ENCODE measurements at places on chromosomes 5 and 9.

GRCh38 chr9:129073404-129073803 is 7.5 kb upstream of the DOLPP1 start:
- no peak for DNase-seq

GRCh38 chr5:61600945-61601511 is 269.0 kb downstream of the ZSWIM6 start:
- DNase-seq, result no peak

- DNase-seq, result no peak
These were observed 12.0 kb downstream of the URM1 start for GRCh38 chr9:128383007-128383753.

- DNase-seq, result no peak
These were observed 49.6 kb upstream of the CTXN3 start for GRCh38 chr5:127599320-127599719.

GRCh38 chr5:91140657-91141056 is 242.5 kb downstream of the ARRDC3 start:
- DNase-seq, result no peak

DNA sequence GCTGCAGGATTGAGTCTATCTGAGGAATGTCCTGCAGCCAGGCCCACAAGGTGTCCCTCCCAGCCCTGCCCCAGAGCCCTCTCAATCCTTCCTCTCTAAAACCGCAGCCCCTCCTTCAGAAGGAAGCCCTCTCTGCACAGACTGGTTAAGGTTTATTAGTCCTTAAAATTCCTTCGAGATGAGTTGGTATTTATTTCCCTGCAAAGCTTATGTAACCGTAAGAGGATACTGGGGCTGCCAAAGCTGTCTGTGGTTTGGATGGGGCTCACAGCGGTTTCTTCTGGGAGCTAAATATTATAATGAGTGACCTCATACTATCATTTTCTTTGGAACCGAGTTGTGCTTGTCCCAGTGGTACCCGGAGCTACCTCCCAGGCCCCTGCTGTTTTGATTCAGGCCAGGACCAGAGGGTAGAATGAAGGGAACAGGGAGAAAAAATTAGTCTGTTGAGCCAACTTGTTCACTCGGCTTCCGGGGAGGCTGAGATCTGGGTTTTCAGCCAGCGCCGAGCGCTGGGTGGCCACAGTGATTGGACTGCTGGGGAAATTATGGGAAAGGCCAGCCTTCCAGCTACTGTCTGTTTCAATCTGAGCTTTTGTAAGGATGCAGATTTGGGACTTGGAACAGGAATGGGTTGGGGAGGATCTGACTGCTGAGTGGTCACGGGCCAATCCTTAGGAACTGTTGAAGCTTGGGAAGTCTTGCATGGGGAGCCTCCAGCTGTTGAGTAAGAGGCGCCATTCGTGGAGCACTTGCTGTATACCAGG is 107.5 kb downstream of the NDFIP1 start:
- DNase-seq, result no peak

- DNase-seq, result no peak
These were observed 2.5 kb upstream of the NME5 start for GRCh38 chr5:138141734-138142133.

DNA sequence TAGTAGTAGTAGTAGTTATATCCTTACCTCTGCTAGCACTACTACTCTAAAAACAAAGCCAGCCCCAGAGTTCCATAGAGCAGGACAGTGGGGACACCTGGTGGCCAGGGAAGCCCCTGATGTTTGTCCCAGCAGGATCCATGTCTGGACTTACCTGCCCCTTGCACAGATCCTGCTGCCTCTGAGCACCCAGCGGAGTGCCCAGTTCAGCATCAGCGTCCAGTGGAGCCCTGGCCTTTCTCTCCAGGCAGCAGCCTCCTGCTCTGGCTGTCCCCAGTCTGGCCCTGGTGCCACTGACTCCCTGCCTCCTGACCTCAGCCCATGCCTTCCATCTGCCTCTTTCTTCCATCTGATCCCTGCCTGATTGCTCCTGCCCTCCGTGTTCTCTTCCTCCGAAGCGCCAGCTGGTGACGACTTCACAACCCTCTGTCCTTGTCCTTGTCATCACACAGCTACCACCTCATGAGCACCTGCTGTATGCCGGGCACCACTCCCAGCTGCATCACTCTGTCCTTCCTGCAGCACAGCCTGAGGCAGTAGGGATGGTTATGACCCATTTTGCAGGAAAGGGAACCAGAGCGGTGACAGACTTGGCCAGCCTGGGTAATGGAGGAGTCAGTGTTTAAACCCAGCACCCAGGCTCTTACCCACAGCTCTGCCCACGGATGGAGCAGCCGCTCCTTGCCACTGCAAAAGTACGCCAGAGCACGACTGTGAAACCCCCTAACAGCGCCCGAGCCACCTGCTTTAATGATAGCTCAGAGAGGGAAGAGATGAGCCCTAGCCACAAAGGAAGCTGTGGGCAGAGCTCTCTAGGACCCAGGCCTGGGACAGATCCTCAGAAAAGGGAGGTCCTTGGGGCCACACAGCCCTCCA is 11.5 kb downstream of the SARDH start:
- DNase-seq, result peak; percentile 67

DNA sequence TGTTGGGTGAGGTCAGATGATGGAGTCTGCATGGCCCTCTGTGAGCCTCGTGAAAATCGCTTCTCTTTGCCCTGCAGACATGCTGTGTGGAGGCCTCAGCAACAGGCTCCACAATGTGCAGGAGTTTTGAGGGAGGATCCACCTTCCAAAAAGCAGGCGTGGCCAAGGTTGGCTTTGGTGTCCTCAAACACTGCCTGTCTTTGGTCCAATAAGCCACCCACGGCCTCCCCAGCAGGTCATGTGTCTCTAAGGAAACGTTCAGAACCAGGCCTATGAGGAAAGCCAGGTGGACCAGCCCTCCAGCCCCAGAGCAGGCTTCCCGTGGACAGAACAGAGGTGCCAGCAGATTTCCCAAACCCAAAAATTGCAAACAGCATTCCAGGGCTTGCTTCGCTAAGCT is 340.7 kb upstream of the IRX2 start:
- DNase-seq, result no peak

DNA sequence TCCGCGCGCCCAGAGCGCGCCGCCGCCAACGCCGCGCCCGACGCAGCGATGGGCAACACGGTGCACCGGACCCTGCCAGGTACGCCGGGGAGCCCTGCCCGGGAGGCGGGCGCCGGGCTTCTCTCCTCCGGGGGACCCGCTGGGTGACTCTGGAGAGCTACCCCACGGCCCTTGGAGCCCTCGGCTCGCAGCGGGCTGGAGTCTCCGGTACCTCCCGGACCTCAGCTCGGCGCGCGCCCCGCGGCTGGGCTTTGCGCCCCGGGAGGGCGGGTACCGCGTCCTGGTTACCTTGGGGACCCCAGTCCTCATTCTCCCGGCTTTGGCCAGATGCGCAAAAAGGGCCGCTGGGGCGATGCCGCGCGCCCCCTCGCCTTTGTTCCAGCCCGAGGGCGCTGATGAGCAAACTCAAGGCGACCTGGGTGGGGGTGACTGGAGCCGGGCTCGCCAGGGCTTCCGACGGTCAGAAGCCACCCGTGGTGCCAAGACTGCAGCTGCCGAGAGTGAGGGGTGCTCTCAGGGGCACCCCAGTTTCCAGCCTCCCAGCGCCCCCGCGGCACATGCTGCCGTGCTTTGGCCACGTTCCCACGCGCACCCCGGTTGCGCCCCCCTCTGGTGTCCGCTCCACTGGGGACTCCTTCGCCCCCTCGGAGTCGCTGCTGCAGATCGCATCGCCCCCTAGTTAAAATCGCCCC is 442 bp downstream of the NEURL1B start:
- DNase-seq, result no peak

- DNase-seq, result no peak
These were observed 173.2 kb upstream of the CDH10 start for GRCh38 chr5:24817966-24818365.

DNA sequence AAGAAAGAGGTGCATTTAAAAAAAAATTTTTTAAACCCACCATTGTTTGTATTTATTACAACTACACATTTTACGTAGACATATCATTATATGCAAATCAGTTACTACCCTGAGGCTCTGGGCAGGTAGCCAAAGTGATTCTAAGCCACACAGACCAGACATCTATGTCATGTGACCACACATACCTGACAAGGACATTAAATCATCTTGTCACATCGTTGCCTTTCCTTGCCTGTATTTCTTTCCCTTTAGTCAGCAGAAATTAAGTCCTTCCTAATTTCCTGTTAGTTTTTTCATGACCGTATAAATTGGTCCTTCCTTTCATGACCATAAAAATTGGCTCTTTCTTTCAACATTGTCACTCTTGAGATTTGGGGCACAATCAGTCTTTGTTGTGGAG is 134.2 kb upstream of the MARCHF11 start:
- DNase-seq, result no peak

GRCh38 chr5:157130925-157131324 is 11.7 kb downstream of the MED7 start:
- DNase-seq, result no peak

- no peak for DNase-seq
These were observed 242.2 kb downstream of the PJA2 start for GRCh38 chr5:109167586-109167985.

DNA sequence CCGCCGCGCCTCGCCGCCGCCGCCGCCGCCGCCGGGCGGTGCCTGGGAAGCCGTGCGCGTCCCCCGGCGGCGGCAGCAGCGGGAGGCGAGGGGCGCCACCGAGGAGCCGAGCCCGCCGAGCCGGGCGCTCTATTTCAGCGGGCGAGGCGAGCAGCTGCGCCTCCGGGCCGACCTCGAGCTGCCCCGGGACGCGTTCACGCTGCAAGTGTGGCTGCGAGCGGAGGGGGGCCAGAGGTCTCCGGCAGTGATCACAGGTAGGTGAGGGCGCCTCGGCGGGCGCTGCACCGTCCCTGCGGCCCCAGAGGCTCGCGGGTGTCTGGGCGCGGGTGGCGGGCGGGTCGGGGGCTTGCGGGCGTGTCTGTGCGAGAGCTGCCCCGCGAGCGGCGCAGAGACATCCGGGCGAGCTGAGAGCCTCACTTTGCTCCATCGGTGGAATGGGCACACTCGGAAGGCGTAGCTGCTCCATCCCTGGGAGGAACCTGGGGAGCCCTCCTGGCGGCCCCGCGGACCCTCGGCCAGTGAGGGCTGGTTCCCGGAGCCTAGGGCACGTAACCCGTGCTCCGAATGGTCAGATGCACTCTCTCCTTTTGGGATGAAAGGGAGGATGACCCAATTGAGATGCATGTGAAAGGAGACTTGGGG is 864 bp downstream of the PAPPA start:
- DNase-seq, result no peak

GRCh38 chr5:178762960-178763359 is 32.5 kb upstream of the ZNF354A start:
- DNase-seq, result no peak

- no peak for DNase-seq
These were observed 51.6 kb upstream of the PHYKPL start for GRCh38 chr5:178284093-178284675.

DNA sequence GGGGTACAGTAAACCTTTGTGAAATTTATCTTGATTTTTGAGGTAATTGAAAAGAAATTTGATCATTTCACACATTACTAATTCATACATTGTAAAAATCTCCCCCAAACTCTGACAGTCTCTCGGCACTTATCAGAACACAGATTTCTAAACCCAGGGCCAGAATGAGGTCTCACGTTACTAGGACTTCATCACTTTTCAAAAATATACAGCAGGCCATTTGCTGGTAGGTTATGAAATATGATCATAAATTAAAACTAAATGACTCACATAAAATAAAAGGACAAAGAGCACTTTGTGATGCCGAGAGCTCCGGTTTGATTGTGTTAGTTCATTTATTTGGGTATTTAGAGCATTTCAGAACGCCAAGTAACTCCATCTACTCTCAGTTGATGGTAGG is 17.0 kb downstream of the MSX2 start:
- DNase-seq, result no peak

GRCh38 chr5:139980765-139981164 is 62.3 kb downstream of the NRG2 start:
- DNase-seq, result no peak
